ENCODE measurements at places on chromosomes 4 and X. TPM values are rescaled to one million over a fixed set of nuclear protein-coding genes. Genes with fewer than 3 reads are reported as not detected.

The CLNK gene
- total RNA-seq = not detected

The CYLC1 gene
- total RNA-seq = not detected

DNA sequence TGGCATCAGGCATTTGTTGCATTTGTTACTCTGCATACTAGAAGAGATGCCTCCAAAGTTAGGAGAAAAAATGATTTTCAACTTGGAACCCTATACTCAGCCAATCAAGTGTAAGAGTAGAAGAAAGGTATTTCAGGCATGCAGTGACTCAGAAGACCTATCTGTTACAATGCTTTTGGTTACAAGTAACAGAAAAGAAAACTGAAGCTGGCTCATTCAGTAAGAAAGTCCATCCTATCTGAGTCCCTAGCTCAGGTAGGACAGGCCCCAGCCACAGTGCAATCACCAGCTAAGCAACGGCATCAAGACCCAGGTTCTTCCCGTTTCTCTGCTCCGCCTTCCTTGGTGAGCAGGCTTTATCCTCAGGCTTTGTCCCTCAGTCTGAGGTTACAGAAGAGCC lies 23.3 kb downstream of the MECP2 start:
- peaks cover 21% of the 10 kb centered on the region for H3K4me1 ChIP-seq
- H3K27ac ChIP-seq = peak overlapping the region; percentile 75
- no peaks in the 10 kb centered on the region for H3K27me3 ChIP-seq
- no peak for DNase-seq
- H3K36me3 ChIP-seq = peaks cover 2% of the 10 kb centered on the region

The BTK gene
- not detected for total RNA-seq

- no peak overlapping the region for H3K27ac ChIP-seq
- H3K4me3 ChIP-seq = no peak overlapping the region
- H3K27me3 ChIP-seq = peaks cover 3% of the 10 kb centered on the region
- peaks cover 8% of the 10 kb centered on the region for H3K4me1 ChIP-seq
- no peaks in the 10 kb centered on the region for H3K36me3 ChIP-seq
- DNase-seq = no peak
These were observed 2.8 kb upstream of the CRLF2 start for GRCh38 chrX:1215123-1215823.

- no peaks in the 10 kb centered on the region for H3K36me3 ChIP-seq
- no peaks in the 10 kb centered on the region for H3K27me3 ChIP-seq
- no peak overlapping the region for H3K27ac ChIP-seq
- DNase-seq = no peak
- H3K4me1 ChIP-seq = no peaks in the 10 kb centered on the region
- no peak overlapping the region for H3K4me3 ChIP-seq
These were observed 261.5 kb downstream of the IL1RAPL1 start for GRCh38 chrX:28848707-28849106.

The WWC2 gene
- 41.5 TPM for total RNA-seq

- peak overlapping the region; percentile 82 for H3K27ac ChIP-seq
- peak overlapping the region; percentile 34 for H3K4me3 ChIP-seq
- peaks cover 22% of the 10 kb centered on the region for H3K36me3 ChIP-seq
These were observed 36.8 kb downstream of the CC2D2A start for GRCh38 chr4:15506464-15506863.

DNA sequence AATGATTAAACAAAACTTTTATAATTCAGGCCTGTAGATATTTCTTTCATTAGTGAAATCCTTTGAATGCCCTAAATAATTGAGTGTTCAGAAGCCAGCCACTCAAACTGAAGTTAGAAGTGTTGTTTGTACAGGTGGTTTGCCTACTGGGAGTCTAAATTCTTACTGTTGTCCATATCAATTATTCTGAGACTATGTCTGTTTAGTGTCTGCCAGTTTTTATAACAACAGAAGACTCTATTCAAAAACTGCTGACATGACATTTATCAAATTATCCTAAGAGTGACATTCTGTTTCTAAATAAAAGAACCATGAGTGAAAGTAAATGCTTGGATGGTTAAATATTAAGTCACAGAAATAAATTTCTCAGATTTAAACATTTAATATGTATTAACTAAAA lies 375.1 kb downstream of the FAT4 start:
- no peak overlapping the region for H3K27ac ChIP-seq
- H3K4me3 ChIP-seq = no peak overlapping the region
- no peak for DNase-seq

GRCh38 chr4:53622739-53623151 lies 31.5 kb upstream of the LNX1 start:
- DNase-seq = no peak
- H3K27ac ChIP-seq = no peak overlapping the region
- no peaks in the 10 kb centered on the region for H3K36me3 ChIP-seq
- H3K4me1 ChIP-seq = peaks cover 20% of the 10 kb centered on the region
- no peaks in the 10 kb centered on the region for H3K27me3 ChIP-seq

DNA sequence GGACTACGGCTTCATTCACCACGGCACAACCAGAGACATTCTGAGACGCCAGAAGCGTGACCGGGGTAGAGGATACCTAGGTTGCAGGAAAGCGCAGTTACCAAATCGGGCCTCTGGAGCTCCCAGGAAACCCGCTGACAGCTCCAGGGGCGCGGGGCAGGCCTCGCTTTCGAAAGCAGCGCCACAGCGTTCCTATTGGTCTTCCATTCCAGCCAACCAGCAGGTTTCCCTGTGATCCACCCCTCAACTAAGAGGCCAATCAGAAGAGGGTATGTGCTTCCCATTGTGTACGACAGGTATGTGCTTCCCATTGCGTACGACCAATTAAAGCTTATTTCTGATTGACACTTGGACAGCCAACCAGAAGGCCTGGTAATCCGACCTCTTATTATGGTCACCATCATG lies 14.9 kb downstream of the SNX12 start:
- H3K4me3 ChIP-seq = no peak overlapping the region
- H3K4me1 ChIP-seq = peaks cover 12% of the 10 kb centered on the region
- H3K27me3 ChIP-seq = no peaks in the 10 kb centered on the region
- no peak overlapping the region for H3K27ac ChIP-seq
- no peak for DNase-seq

DNA sequence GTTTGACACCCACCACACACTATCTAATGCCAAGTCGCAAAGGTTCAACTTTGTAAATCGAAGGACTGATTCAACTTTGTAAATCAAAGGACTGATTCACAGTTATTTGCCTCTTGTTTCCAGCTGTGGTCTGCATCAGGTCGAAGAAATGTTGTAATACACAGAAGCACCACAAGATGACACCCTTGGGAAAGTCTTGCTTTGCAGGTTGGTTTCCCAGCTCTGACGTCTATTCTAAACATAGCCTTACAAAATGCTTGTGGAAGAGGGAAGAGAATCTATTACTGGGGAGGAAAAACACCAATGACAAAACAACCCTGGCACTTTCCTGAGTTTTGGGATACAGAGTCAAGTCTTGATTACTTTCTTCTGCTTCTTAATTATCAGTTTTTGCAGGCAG lies 35.3 kb downstream of the SUPT20HL1 start:
- peak overlapping the region; percentile 20 for H3K4me3 ChIP-seq
- no peaks in the 10 kb centered on the region for H3K36me3 ChIP-seq
- peaks cover 25% of the 10 kb centered on the region for H3K27me3 ChIP-seq
- peak overlapping the region; percentile 93 for H3K27ac ChIP-seq
- no peak for DNase-seq

DNA sequence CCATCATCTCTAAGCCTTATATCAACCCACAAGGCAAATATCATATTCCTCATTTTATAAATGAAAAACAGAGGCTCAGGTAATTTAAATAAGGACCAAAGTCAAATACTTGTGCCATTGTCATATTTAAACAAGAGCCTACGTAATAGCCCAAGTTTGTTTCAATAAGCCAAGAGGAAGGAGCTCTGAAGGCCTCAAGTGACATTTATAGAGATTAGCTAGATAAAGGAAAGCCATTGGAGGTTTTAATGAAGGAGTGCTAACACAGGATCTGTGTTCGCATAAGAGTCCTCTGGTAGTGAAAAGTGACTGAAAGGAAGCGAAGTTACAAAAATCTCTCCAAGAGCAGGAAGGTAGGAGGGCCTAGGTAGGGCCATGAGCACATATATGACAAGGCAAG lies 384.9 kb upstream of the NOCT start:
- no peaks in the 10 kb centered on the region for H3K27me3 ChIP-seq
- no peak for DNase-seq
- H3K4me3 ChIP-seq = no peak overlapping the region
- no peak overlapping the region for H3K27ac ChIP-seq
- H3K4me1 ChIP-seq = peaks cover 9% of the 10 kb centered on the region
- H3K36me3 ChIP-seq = no peaks in the 10 kb centered on the region

The AGTR2 gene
- total RNA-seq = not detected

The PWWP3B gene
- 2.1 TPM for total RNA-seq

- DNase-seq = peak; percentile 91
- peak within 1 kb of the TSS; percentile 77 for H3K4me3 ChIP-seq
- H3K36me3 ChIP-seq = peaks cover 2% of the 10 kb centered on the region
- no peaks in the 10 kb centered on the region for H3K27me3 ChIP-seq
- H3K27ac ChIP-seq = peak within 1 kb of the TSS; percentile 49
These were observed at the start of gene AR for GRCh38 chrX:67543818-67544217. Gene AR (plus strand): TSS chrX:67544021. CDS start chrX:67545147, 1,126 bp downstream.

The SSX2B gene
- total RNA-seq = not detected

- DNase-seq = no peak
- no peaks in the 10 kb centered on the region for H3K36me3 ChIP-seq
- H3K4me3 ChIP-seq = no peak overlapping the region
- no peak overlapping the region for H3K27ac ChIP-seq
- H3K4me1 ChIP-seq = no peaks in the 10 kb centered on the region
These were observed 421.7 kb upstream of the HTR2C start for GRCh38 chrX:114162068-114162735.

DNA sequence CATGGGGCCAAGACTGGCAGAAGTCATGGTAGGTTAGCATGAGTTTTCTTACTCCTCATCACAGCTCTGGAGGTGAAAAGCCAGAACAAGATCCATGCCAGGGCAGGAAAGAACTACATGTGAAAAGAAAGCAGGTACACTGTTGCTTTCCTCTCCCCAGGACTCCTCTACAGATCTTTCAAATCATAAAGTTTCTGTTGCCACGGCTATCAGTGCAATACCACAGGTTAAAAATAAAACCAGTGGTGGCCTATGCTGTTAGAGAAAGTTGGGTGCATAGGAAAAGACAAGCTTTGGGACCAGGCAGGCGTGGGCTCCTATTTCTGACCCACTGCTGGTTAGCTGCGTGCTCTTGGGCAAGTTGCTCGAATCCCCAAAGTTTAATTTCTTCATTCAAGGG lies 81.4 kb downstream of the SH3RF1 start:
- H3K4me3 ChIP-seq = no peak overlapping the region
- no peak overlapping the region for H3K27ac ChIP-seq
- H3K4me1 ChIP-seq = peaks cover 43% of the 10 kb centered on the region
- no peak for DNase-seq
- H3K27me3 ChIP-seq = no peaks in the 10 kb centered on the region

The KCNE5 gene
- 0.85 TPM for total RNA-seq

- H3K27ac ChIP-seq = peak overlapping the region; percentile 11
- peaks cover 32% of the 10 kb centered on the region for H3K4me1 ChIP-seq
- no peak for DNase-seq
- no peaks in the 10 kb centered on the region for H3K27me3 ChIP-seq
- no peak overlapping the region for H3K4me3 ChIP-seq
- peaks cover 6% of the 10 kb centered on the region for H3K36me3 ChIP-seq
These were observed 603.9 kb downstream of the INPP4B start for GRCh38 chr4:142242156-142242555.

- H3K4me1 ChIP-seq = peaks cover 8% of the 10 kb centered on the region
- H3K4me3 ChIP-seq = no peak overlapping the region
- no peaks in the 10 kb centered on the region for H3K36me3 ChIP-seq
- peaks cover 17% of the 10 kb centered on the region for H3K27me3 ChIP-seq
- H3K27ac ChIP-seq = no peak overlapping the region
These were observed 34.5 kb downstream of the SPINK2 start for GRCh38 chr4:56786955-56787354.

DNA sequence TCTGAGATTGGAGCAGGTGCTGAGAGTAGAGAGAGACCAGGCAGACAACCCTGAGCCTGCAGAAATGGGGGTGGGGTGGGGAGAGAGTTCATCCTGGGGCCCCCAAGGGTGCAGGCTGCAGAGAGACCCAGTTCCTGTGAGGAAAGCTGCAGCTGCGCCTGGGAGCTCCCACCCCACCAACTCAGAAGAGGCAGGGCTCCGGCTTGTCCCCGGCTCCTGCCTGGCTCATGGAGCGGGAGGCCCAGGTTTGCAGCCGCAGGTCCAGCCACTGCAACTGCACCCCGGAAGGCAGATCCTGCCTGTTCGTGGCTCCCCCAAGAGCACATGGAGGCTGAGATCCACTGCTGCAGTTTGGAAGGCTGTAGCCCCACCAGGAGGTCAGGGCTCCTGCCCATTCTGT lies 44.2 kb upstream of the DGKK start:
- H3K4me3 ChIP-seq = no peak overlapping the region
- H3K27ac ChIP-seq = no peak overlapping the region
- no peaks in the 10 kb centered on the region for H3K4me1 ChIP-seq
- peaks cover 2% of the 10 kb centered on the region for H3K27me3 ChIP-seq
- peak; percentile 81 for DNase-seq

DNA sequence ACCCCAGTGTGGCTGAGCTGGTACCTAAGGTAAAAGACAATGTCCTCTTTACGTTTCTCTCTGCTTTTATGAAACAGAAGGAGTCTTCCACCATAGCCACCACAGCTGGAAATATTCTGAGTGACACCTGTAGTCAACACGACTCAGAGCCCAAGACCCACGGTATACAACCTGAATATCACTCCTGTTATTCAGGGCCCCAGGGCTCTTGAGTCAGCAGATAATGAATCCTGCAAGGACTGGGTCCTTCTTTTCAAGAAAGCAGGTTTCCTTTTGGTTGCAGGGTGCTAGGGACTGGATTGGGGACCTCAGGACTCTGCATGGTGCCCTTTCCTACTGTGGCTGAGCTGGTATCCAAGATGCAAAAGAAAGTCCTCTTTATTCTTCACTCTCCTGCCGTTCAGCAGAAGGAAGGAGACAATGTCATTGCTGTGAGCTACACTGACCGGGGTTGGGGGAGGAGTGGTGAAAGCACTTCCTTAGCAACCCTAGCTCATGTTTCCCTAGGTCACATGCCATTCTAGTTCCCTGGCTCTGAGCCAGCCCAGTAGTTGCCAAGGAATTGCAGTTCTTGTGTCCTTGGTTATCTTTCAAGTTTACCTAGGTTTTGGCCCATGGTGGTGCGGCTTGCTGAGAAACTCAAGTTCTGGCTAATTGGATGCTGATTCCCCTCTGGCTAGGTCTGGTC lies 23.7 kb upstream of the UNC5C start:
- H3K4me3 ChIP-seq = no peak overlapping the region
- H3K27ac ChIP-seq = no peak overlapping the region
- DNase-seq = peak; percentile 41
- H3K36me3 ChIP-seq = peaks cover 16% of the 10 kb centered on the region
- H3K27me3 ChIP-seq = no peaks in the 10 kb centered on the region
- peaks cover 15% of the 10 kb centered on the region for H3K4me1 ChIP-seq

The RS1 gene
- not detected for total RNA-seq

The ABCG2 gene
- total RNA-seq = 0.08 TPM

- no peak overlapping the region for H3K4me3 ChIP-seq
These were observed 53.2 kb upstream of the EPGN start for GRCh38 chr4:74255096-74255495.

GRCh38 chr4:89899152-89899551 lies 4.5 kb downstream of the MMRN1 start:
- H3K27me3 ChIP-seq = peaks cover 4% of the 10 kb centered on the region
- DNase-seq = no peak
- no peak overlapping the region for H3K27ac ChIP-seq

The STATH gene
- not detected for total RNA-seq

- DNase-seq = no peak
- H3K36me3 ChIP-seq = no peaks in the 10 kb centered on the region
- H3K27me3 ChIP-seq = peaks cover 29% of the 10 kb centered on the region
- H3K27ac ChIP-seq = no peak overlapping the region
- H3K4me1 ChIP-seq = no peaks in the 10 kb centered on the region
These were observed 66.3 kb upstream of the TMEM164 start for GRCh38 chrX:109936598-109936997.

Measured in chondrocyte (in vitro differentiated cells).